ENCODE measurements at places on chromosomes 6 and 20.

DNA sequence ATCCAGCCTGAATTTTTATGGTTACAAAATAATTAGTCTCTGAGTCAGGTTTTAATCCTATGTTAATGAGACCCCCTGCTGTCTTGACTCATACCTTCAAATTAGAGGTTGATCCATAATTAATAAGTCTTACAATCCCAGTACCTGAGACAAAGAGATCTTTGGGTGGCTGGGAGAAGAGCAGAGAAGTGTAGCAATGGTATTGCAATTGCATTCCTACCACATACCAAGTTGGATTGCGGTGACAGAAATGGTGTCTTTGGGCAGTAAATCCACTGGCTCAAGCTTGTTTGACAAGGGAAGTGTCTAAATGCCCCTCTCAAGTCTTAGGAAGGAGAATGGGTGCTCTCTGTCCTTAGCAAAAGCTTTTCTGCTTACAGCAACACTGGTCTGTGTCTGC lies 150.4 kb downstream of the BTBD3 start:
- peak; percentile 10 for DNase-seq

- peak; percentile 100 for DNase-seq
Measured at GRCh38 chr20:25195014-25195961, at the start of gene ENTPD6. Gene ENTPD6, plus strand, starts transcription at chr20:25195712. Its CDS starts 10,825 bp downstream, at chr20:25206537.

- no peak for DNase-seq
Measured at GRCh38 chr6:139919107-139920026, 544.9 kb upstream of the CITED2 start.

- DNase-seq: peak; percentile 97
Measured at GRCh38 chr6:41723530-41724227, 11.7 kb downstream of the TFEB start.

GRCh38 chr6:27726619-27727023 lies 185.6 kb downstream of the OR2B2 start:
- DNase-seq: no peak

DNA sequence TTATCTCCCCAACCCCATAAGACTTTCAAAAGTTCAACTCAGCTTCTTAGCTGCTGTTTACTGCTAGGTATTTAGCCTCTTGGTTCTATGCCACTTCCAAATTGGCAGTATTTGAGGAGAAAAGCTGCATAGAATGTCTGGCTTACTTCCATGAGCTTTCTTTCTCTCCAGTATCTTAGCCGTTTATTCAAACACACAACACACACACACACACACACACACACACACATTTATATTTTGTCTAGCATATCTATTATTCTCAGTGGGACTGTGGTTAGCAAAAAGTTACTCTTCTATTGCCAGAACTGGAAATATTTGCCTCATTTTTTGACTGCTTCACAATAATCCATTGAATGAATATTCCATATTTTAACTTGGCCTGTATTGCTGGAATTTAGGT lies 634.2 kb upstream of the IMPG1 start:
- no peak for DNase-seq

GRCh38 chr6:169890049-169890448 lies 138.6 kb downstream of the ERMARD start:
- DNase-seq: no peak

- no peak for DNase-seq
Measured at GRCh38 chr6:105509506-105510331, 106.8 kb upstream of the PREP start.

- no peak for DNase-seq
Measured at GRCh38 chr20:21225215-21225947, 77.8 kb upstream of the XRN2 start.

DNA sequence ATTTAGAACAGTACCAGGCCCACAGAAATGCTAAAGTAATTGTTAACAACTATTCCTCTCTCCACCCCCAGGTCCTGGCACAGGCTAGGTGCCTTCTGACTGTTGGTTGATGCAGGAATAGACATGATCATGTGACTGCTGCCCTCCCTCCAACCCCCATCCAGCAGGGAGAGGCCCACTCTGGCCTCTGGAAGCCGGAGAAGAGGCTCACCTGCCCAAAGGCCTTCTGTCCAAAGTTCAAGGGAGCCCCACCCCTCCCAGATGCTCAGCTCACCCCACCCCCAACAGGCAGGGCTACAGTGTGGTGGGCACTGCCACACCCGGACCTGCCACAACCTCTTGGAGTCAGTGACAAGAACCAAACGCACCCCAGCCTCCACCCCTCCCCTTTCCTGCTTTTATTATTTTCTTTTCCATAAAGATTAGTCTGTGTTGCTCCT lies 26.9 kb upstream of the FOXP4 start:
- DNase-seq: no peak

DNA sequence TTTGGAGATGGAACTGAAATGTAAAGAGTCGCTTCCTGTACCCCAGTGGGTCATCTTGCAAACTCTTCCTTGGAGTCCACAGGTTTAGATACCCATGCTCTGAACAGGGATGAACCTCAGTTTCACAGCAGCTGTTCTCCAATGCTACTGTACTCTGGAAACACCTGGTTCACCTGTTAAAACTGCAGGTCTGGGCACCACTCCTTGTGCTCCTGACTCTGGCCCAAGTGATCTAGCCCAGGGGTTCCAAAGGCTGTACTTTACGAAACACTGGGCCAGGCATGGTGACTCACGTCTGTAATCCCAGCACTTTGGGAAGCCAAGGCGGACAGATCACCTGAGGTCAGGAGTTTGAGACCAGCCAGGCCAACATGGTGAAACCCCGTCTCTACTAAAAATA lies 102.1 kb downstream of the ATP9A start:
- DNase-seq: no peak

DNA sequence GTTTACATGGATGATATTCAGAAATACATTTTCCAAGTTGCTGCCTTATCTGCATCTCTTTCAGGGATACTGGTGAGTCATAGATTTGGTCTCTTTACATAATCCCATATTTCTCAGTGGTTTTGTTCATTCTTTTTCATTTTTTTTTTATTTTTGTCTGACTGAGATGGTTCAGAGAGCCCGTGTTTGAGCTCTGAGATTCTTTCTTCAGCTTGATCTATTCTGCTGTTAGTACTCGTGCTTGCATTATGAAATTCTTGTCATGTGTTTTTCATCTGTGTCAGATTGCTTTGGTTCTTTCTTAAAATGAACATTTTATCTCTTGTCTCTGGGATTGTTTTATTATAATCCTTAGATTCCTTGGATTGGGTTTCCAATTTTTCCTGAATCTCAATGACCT lies 317.3 kb downstream of the DOK5 start:
- DNase-seq: no peak

All from AG08395 (cell line).